ENCODE measurements at places on chromosomes 13 and 19. TPM values are rescaled to one million over a fixed set of nuclear protein-coding genes. Genes with fewer than 3 reads are reported as not detected.

MUC16 gene
- 5.6 TPM for total RNA-seq

DIRAS1 gene
- 34.1 TPM for total RNA-seq

CGB3 gene
- not detected for total RNA-seq

- H3K36me3 ChIP-seq = no peaks in the 10 kb centered on the region
- H3K27ac ChIP-seq = no peak overlapping the region
- H3K27me3 ChIP-seq = no peaks in the 10 kb centered on the region
Observed at GRCh38 chr13:39563470-39563735, 39.6 kb downstream of the LHFPL6 start.

DNA sequence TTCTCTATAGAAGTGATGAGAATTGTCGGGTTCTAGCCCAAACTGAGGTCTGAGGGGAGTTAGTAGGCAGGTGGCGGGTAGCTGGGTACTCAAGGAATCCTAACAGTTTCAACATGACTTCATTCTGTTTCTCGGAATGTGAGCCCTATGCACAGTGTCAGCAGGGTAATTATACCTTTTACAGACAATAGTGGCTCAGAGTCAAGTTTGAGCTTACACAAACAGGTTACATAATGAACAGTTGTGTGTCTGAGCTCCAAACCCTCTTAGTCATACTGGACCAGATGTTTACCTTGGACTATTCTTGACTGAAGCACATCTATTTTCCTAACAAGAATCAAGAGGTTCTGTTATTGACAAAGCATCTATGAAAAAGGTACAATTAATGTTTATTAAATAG lies 1066.7 kb upstream of the PCDH20 start:
- H3K36me3 ChIP-seq = no peaks in the 10 kb centered on the region
- H3K4me1 ChIP-seq = no peaks in the 10 kb centered on the region

DNA sequence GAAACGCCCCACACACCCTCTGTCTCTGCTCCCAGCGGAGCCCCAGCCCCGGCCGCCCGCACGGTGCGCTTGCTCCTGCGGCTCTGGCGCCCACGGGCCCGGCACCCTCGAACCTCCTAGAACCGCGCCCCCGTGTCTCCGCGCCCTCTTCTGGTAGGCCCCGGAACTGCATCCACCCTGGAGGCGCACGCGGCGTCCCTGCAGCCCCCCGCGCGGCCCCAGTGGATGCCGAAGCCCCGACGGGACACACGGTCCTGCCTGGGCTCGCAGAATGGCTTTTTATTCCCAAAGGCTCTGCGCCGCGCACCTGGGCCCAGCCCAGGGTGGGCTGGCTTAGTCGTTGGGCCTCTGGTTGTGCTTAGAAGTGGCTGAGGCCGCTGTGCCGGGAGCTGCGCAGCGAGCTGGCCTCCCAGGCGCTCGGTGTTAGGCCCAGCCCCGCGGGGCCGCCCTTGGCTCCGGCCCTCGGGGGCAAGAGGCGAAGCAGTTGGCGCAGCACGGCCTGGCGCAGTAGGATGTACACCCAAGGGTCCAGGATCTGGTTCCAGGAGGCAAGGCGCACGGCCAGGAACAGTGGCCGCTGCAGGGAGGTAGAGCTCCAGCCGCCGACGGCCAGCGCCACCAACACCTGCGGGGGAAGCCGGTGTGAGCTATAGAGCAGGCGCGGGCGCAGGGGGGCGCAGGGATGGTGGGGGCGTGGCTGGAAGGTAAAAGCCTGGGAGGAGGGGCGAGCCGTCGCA lies 2.8 kb downstream of the PTGER1 start:
- peaks cover 14% of the 10 kb centered on the region for H3K4me1 ChIP-seq
- DNase-seq = peak; percentile 70
- H3K27ac ChIP-seq = peak overlapping the region; percentile 54
- H3K27me3 ChIP-seq = no peaks in the 10 kb centered on the region
- no peak overlapping the region for H3K4me3 ChIP-seq
- H3K36me3 ChIP-seq = no peaks in the 10 kb centered on the region

- no peak overlapping the region for H3K27ac ChIP-seq
- H3K4me3 ChIP-seq = no peak overlapping the region
- H3K27me3 ChIP-seq = no peaks in the 10 kb centered on the region
- H3K4me1 ChIP-seq = no peaks in the 10 kb centered on the region
- H3K36me3 ChIP-seq = no peaks in the 10 kb centered on the region
Observed at GRCh38 chr19:56720281-56720680, 48.7 kb upstream of the ZNF835 start.

DNA sequence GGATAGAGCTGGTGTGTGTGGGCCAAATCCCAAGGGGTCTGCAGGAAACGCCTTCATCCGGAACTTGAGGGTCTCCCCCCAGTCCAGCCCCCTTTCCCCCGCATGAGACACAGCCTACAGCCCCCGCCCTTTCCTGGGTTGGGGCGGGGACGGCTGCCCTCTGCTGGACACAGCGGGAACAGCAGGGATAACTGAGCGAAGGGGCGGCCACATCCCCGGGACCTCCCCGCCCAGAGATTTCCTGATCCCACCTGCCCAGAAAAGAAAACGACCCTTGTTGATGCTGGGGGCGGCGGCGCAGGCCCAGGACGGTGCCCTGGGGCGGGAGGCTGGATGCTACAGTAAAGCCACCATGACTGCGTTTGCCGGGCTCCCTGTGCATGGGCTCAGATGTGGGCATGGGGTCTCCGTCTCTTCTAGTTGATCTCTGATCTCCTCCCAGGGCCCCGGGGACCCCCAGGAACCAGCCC lies 14.2 kb downstream of the ONECUT3 start:
- no peak overlapping the region for H3K27ac ChIP-seq
- no peaks in the 10 kb centered on the region for H3K4me1 ChIP-seq
- no peak overlapping the region for H3K4me3 ChIP-seq
- H3K36me3 ChIP-seq = no peaks in the 10 kb centered on the region
- DNase-seq = peak; percentile 39
- H3K27me3 ChIP-seq = peaks cover 10% of the 10 kb centered on the region

DNA sequence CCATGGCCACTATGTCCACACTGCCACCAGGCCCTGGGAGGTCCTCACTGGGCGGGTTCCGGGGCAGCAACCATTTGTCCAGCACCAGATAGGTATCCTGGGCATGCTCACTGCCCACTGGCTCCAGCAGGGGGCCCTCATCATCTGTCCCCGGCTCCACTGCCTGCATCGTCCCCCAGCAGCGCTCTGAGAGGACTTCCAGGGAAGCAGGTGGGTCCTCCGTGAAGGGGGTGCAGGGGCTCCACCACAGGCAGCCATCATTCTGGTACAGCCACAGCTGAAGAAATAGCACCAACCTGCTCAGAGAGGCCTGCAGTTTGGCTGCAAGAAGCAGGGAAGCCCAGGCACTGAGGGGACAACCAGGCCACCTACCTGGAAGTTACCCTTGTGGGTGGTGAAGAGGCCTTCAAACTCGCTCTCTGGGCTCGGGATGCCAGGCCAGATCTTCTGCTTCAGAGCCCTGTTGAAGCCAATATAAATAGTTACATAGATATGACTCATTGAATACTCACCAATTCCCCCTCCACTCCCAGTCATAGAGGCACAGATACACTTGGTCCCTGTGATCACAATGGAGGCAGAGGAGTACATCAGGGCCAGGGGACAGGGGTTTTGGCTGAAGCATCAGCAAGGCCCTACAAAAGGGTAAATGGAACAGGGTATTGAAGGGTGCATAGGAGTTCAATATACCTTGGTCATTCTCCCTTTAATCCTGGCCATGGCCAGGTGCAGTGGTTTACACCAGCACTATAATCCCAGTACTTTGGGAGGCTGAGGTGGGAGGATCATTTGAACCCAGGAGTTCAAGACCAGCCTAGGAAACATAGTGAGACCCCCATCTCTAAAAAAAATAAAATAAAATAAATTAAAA lies 4.1 kb downstream of the SWSAP1 start:
- H3K36me3 ChIP-seq = no peaks in the 10 kb centered on the region
- no peak overlapping the region for H3K4me3 ChIP-seq
- DNase-seq = no peak
- peaks cover 12% of the 10 kb centered on the region for H3K4me1 ChIP-seq
- H3K27me3 ChIP-seq = peaks cover 18% of the 10 kb centered on the region
- H3K27ac ChIP-seq = peak overlapping the region; percentile 63

DNA sequence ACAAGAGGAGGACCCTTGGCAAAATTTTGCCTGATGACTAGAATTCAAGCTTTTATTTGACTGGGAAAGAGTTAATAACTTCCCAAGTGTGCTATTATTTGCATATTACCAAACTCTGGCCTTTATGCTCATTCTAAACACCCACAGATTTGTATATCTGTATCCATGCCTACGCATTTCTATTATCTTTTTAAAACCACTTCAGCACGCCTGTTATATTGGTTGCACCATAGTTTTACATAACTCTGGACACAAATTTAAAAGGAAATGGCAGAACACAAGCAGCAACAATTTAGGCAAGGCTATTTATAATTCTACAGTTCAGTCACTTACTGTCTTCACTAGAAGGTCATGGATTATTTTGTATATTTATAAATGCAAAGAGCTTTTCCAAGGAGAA lies 3.7 kb upstream of the RASL11A start:
- DNase-seq = no peak
- H3K4me3 ChIP-seq = no peak overlapping the region
- no peaks in the 10 kb centered on the region for H3K36me3 ChIP-seq
- H3K27ac ChIP-seq = no peak overlapping the region
- no peaks in the 10 kb centered on the region for H3K27me3 ChIP-seq

DNA sequence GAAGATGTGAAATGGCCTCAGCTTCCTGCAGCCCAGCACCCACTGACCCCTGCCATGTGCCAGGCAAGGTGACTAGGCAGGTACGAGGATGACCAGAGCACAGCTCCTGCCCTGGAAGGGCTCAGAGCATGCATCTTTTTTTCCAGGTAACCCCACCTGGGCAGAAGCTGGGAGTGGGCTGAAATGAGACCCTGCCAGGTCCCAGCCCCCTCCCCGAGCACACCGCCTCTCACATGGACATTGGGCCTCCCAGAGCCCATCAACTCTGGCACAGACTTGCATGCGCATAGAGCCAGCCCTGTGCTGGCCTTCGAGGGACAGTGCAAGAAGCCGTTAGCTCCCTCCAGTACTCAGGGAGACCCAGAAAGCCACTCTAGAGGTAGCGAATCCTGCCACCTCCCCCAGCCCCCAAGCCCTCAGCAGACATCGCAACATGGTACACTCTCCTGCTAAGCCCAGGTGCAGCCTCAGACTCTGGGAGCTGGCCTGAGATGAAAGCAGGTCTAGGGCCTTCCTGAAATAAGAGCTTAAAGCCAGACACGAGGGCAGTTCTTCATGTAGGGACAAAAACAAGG lies 8.9 kb upstream of the VSTM2B start:
- H3K27me3 ChIP-seq = no peaks in the 10 kb centered on the region
- H3K27ac ChIP-seq = no peak overlapping the region
- DNase-seq = no peak
- H3K4me1 ChIP-seq = no peaks in the 10 kb centered on the region
- H3K36me3 ChIP-seq = no peaks in the 10 kb centered on the region
- no peak overlapping the region for H3K4me3 ChIP-seq

- no peak for DNase-seq
- no peaks in the 10 kb centered on the region for H3K27me3 ChIP-seq
- no peak overlapping the region for H3K4me3 ChIP-seq
- no peaks in the 10 kb centered on the region for H3K4me1 ChIP-seq
Observed at GRCh38 chr13:49533591-49534269, 38.0 kb downstream of the PHF11 start.

DNA sequence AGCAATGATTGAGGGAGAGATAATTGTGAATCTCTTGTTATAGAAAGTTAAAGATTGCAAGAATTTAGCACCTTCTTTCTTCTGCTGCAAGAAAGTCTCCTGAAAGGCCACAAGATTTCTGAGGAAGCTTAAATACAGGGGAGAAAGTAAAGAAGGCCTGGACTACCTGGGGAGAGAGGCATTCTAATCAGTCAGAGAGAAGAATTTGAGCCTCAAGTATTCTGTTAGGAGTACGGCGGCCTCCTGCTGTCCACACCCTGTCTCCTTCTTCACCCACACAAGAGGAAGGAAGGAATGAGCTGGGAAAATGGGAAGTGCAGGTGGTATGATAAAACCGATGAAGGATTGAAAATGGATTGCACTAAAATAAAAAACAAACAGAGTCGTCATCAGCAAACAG lies 474.7 kb downstream of the DIAPH3 start:
- no peaks in the 10 kb centered on the region for H3K4me1 ChIP-seq
- H3K27ac ChIP-seq = no peak overlapping the region
- no peaks in the 10 kb centered on the region for H3K36me3 ChIP-seq
- H3K4me3 ChIP-seq = no peak overlapping the region
- H3K27me3 ChIP-seq = no peaks in the 10 kb centered on the region
- DNase-seq = no peak

GRCh38 chr13:34124666-34125306 lies 306.8 kb downstream of the RFC3 start:
- no peak overlapping the region for H3K27ac ChIP-seq
- no peak for DNase-seq
- no peaks in the 10 kb centered on the region for H3K27me3 ChIP-seq
- no peak overlapping the region for H3K4me3 ChIP-seq
- no peaks in the 10 kb centered on the region for H3K4me1 ChIP-seq

DNA sequence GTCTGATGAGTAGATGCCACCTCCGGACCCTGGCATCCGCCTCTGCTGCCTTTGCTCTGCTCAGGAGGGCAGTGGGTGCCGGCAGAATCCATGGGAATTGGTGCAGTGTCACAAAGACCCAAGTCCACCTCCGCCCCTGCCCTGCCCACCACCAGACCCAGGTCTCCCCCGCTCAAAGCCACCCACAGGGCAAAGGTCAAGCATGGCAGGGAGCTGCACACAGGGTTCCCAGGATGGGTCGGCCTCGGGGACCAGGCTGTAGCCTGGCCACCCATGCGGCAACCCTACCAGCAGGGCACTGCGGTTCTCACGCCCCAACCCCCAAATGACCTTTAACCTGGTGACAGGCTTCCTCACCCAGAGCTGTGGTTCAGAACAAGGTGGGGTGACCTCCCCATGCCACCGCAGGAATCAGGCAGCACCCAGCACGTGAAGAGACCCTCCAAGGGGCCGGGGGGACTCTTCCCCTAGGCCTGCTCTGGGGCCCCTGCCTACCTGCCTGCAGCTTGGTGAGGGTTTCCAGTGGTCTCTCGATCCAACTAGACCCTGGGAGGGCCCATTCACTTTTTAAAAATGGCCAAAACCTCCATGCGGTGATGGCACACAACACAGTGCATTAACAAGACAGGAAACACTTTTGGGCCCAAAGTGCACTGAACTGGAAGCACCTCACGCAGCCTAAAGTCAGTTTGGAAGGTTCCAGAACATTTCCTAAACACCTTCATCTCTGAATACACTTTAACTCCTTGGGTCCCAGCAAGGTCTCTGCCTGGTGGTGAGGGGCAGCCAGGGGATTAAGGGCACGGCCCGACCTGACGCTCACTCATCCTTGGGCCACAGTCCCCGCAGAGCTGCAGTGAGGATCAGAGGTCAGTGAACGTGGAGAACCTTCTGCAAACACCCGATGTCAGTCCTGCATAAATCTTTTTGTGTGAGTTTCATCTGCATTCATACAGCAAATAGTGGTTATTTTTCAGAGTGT lies 11.0 kb downstream of the GAS6 start:
- H3K27ac ChIP-seq = peak overlapping the region; percentile 62
- H3K36me3 ChIP-seq = no peaks in the 10 kb centered on the region
- peaks cover 60% of the 10 kb centered on the region for H3K4me1 ChIP-seq

- DNase-seq = no peak
- no peak overlapping the region for H3K4me3 ChIP-seq
- no peaks in the 10 kb centered on the region for H3K36me3 ChIP-seq
- H3K27me3 ChIP-seq = no peaks in the 10 kb centered on the region
Observed at GRCh38 chr19:7619671-7620441, 9.5 kb downstream of the XAB2 start.
